IMR-90 (cell line): ENCODE measurements at places on chromosomes 11 and 22.

DNA sequence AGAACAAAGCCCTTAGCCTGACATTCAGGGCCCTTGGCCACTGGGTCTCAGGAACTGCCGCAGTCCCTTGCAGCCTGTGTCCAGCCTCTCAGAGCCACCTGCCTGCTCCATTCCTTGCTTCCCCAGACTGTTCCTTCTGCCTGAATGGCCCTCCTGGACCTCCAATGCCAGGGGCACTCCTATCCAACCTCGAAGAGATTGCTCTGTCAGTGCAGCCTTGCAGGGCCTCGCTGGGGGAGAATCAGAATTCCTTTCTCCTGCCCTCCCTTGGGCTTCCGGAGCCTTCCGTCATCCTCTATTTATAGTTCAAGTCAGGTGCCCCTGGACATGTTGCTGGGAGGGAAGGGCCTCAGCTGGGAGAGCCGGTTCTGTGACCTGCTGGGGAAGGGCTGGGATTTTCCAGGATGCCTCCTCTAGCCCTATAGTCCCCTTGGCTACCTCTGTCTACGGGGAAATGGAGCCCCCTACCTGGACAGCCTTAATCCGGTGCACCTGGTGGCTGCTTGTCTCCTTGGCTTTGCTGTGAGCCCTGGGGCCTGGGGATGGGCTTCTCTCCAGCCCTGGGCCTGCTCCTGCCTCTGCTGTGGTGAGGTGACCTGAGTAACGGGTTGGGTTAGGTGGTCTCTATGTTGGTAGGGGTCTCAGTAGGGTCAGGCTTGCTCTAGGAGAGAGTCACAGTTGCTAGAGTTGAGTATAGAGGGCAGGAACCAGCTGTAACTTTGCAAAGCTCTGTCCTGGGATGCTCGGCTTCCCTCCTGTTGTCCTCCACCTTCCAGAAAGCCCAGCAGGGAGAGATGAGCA lies 45.9 kb upstream of the SYT7 start:
- peak; percentile 36 for DNase-seq

DNA sequence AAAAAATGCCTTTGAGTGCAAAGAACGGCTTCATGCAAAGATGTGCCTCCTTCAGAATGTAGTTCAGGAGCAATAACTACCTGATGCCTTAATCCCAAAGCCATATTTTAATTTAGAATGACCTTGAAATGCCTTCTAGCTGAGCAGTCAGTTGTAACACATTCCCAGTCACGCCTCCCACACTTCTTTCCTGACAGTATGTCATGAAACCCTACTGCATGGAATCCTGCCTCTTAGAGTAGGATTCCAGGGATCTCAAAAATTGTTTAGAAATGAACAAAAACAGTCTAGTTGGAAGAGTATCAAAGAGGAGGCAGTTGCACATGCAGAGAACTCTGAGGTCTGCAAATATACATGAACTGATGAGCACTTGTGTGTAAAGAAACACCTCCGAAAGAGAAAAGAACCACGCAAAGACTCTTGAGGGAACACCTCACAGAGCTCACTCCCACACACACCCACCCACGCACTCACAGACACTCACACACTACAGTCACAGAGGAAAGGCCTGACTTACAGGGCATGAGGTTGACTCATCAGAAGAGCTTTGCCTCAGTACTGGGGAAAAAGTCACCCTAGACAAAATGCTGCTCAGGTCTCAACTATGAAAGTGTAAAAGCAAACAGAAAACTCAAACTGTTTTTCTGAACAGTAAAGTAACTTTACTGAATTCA lies 77.4 kb downstream of the GGTLC2 start:
- peak; percentile 83 for DNase-seq

GRCh38 chr11:45670386-45671135 lies 5.1 kb upstream of the CHST1 start:
- no peak for DNase-seq

GRCh38 chr11:782264-783174 lies 5.2 kb upstream of the GATD1 start:
- DNase-seq = no peak

DNA sequence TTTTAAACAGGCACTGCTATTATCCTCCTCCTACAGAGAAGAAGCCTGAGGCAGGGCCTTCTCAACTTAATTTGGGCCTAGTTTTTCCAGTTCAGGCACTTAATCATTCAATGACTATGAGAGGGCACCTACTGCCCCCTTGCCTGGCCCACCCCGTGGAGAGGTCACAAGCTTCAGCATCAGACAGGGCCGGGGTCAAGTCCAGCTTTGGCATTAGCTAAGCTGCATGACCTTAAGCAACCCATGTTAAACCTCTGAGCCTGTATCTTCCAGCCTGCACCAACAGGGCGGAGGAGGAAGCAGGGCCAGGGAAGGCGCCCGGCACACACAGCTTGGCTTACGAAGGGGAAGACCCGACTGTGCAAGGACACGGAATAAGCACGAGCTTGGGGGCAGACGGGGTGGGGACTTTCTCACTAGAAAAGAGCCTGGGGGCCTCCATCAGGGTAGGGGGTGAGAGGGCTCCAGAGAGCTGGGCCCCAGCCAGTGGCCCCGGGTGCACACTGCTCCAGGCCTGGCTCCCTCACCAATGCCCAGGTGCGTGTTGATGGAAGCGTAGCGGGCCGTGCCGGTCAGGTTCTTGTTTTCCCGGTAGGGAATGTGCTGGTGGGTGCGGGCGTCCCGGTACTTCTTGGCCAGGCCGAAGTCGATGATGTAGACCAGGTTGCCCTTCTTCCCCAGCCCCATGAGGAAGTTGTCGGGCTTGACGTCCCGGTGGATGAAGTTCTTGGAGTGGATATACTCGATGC lies 16.9 kb downstream of the CSNK1E start:
- no peak for DNase-seq

DNA sequence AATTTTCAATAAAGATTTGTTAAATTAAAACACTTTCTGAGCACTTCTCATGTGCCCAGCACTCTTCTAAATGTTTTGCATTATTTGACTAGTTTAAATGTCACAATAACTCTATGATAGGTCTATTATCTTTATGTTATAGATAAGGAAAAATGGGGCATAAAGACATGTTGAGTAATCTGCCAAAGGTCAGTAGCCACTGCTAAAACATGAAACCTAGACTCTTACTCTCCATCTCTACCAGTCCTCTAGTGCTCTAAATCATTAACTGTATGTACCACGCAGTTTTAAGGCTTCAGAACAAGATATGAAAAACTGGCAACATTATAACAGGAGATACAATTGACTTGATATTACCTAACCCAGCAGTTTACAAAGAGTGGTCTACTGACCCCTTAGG lies 6.9 kb downstream of the RAB6A start:
- no peak for DNase-seq

- DNase-seq = no peak
Measured at GRCh38 chr11:76664578-76665061, 5.9 kb downstream of the LRRC32 start.
